ENCODE measurements at places on chromosomes 16 and 17. TPM values are rescaled to one million over a fixed set of nuclear protein-coding genes. Genes with fewer than 3 reads are reported as not detected.

GRCh38 chr17:76000016-76000754 lies 470 bp upstream of the CDK3 start:
- DNase-seq: no peak

DNA sequence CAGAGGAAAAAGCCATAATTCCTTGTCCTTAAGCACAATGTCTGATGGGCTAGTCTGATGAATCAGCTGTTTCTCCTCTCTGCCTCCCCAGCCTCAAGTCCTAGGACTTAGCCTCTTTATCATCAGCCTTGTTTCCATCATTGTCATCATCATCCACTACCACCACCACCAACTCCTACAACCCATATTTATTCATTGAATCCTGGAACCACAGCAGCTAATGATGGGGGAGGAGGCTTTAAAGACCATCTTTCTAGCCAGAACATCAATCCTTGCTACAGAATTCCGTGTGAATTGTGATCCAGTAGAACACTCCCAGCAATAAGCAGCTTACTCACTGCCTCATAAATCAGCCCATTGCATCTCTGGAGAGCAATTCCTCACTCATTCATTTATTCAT lies 97.6 kb upstream of the TMEM132E start:
- DNase-seq: no peak

DNA sequence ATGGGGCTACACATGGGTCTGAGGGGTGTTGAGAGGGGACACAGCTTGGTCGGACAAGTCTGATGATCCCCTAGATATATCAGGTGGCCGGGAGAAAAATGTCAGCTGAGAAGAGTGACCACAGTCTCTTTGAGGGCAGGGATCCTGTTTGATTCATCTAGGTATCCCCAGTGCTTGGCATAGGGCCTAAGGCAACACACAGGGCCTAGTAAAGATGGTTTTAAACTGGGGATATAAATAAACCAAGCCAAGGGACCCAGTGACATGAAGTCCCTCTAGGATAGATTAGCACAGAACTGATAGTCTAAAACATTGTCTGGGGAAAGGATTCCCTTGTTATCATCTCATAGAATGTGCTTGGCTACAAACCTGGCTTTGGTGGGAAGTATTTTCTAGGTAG lies 1.4 kb downstream of the ERCC4 start:
- no peak for DNase-seq

The CKLF gene
- 136 TPM for total RNA-seq

DNA sequence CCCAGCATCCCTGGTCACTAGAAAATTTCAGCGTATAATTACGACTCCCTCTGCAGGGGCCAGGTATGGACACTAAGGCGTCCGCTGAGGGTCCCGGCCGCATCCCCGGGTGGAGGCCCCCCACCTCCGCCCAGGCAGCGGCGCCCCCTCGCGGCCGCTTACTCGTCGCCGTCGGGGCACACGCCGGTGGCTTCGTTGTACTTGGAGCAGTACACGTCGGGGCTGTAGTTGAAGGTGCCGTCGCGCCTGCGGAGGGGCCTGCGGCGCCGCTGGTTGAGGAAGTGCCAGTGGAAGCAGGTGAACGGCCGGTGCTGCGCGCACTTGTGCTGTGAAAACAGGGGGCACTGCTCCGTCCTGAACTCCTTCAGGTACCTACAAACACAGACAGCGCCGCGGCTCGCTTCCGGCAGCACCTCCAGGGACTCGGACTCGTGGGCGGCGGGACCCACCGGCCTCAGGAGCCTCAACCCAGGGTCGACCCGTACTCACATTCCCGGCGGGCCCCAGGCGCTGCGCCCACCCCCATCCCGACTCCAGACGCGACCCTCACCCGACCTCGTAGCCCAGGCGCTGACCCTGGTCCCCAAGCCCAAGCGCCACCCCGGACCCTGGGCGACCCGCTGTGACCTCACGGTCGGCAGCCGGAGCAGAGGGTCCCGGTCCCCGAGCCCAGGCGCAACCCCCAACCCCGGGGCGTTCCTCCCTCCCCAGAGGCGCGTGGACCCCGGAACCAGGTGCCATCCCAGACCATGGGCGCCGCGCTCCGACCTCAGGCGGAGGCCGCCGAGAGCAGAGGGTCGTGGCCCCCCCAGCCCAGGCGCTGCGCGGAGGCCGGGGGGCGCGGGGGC lies 596 bp downstream of the UNKL start:
- peak; percentile 79 for DNase-seq

- no peak for DNase-seq
Observed at GRCh38 chr16:14203166-14203565, 132.0 kb downstream of the MRTFB start.

DNA sequence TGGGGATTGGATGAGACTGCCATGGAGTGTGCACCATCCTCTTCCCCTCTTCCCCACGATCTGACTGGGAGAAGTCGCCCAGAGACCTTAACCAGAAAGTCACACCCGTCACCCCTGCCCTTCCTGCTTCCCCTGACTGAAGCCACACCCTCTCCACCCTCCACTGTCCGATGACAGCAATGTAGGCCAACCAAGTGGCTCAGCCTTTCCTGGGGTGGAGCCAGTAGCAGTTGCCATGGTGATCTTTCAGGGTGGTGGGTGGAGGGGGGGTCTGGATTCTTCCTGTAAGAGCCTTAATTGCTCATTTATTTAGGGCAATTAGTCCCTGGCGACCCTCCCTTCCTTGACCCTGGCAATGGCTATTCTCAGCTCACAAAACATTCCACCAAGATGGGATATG lies 37.5 kb upstream of the PHB1 start:
- DNase-seq: no peak

DNA sequence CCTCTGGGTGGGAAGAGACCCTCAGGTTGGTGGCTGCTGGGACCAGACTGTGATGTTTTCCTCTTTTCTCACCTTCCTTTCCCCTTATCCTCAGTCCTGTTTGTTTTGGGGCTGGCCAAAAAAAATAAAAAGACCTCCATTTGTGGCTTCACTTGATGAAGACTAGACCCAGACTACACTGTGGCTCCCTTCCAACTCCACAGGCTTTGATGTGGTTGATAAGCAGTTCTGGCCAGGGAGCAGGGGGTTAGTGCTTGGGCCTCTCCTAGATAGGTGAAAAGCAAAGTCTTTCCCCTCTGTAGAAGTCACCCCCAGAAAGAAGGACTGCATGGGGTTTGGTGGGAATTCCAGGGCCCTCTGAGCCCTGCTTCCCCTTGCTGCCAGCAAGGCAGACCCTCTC lies 11.2 kb upstream of the ADAM11 start:
- DNase-seq: no peak

All from activated naive CD4-positive, alpha-beta T cell treated with anti-CD3 and anti-CD28 coated beads, Interleukin-2, amount 50 U/mL, for 72 hours (primary cell).